HFFc6 (cell line): ENCODE measurements at places on chromosomes 4 and X.

DNA sequence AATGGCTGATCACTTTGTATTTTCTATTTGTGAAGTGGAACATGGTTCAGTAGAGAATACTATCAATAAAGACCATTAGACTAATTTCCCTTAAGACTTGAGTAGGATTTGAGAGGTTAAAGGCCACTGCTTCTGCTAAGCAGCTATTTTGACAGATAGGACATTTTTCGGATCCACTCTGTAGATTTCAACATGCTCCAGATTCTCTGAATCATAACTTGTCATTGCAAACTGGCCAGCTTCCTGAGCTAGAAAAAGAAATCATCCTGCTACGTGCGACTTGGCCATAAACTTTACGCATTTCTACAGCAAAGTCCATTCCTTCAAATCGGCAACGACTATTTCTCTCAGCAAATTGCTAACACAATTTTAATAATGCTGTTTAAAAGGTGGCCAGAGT lies 55.2 kb downstream of the MGST2 start:
- no peak for DNase-seq

- DNase-seq, result no peak
These were observed 383.5 kb downstream of the STPG2 start for GRCh38 chr4:97759785-97760184.

- peak; percentile 23 for DNase-seq
These were observed 309.4 kb downstream of the PPP3CA start for GRCh38 chr4:101037938-101038413.

GRCh38 chr4:41679991-41680390 lies 68.5 kb downstream of the PHOX2B start:
- no peak for DNase-seq

- no peak for DNase-seq
These were observed 333.7 kb downstream of the UNC5C start for GRCh38 chr4:95215043-95215442.

- DNase-seq, result no peak
These were observed 7.1 kb downstream of the GPRIN3 start for GRCh38 chr4:89300499-89300898.

DNA sequence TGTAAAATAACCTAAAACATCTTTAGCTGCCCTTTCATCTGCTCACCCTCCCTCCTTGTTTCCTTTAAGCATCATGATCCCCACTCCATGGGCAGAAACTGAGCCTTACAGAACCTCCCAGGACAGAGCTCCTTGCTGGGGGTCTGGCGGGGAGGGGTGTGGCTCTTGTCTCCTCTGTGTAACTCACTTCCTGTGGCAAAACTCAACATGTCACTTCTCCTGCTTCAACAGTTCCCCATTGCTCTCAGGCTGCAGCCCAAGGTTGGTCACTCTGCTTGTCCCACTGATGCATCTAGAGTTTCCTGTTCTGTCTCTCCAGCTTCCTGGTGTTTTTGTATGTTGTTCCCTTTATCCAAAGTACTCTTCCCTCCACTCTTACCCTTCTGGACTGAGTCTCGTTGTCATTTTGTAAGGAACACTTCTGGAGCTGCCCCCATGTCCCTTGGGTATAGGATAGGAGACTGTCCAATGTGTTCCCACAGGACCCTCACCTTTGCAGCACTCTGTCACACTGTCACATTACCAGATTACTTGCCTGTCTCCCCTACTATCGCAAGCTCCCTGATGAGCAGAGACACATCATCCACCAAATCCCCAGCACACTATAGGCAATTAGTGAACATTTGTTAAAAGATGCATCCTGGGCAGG lies 19.6 kb downstream of the TMEM31 start:
- DNase-seq, result no peak

DNA sequence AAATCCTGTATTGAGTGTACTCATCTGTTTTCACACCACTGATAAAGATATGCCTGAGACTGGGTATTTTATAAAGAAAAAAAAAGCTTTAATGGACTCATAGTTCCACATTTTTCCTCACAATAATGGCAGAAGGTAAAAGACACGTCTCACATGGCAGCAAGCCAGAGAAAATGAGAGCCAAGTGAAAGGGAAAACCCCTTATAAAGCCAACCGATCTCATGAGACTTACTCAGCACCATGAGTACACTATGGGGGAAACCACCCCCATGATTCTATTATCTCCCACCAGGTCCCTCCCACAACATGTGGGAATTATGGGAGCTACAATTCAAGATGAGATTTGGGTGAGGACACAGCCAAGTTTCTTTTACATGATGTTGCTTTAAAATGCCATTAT lies 171.9 kb downstream of the GALNTL6 start:
- no peak for DNase-seq

GRCh38 chr4:8052160-8052691 lies 106.4 kb downstream of the ABLIM2 start:
- DNase-seq, result no peak

- peak; percentile 63 for DNase-seq
These were observed 12.8 kb upstream of the CFAP299 start for GRCh38 chr4:80322716-80323115.

DNA sequence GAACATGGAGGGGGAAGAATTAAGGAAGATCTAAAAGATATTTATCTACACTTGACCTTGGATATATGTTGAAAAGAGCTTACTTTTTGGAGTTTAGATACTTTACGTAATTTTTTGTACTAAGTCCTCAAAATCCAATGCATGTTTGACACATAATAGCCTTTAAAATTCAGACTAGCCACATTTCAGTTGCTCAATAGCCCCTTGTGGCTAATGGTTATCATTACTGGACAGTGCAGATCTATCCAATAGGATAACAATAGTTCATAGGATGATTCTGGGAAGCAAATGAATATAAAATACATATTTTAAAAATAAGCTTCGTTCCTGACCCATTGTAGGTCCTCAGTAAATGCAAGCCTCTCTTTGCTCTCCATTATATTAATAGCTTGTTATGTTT lies 13.8 kb downstream of the AP1AR start:
- DNase-seq, result no peak

- DNase-seq, result no peak
These were observed 1.0 kb upstream of the RELL1 start for GRCh38 chr4:37687194-37687562.

- no peak for DNase-seq
These were observed 19.9 kb downstream of the FGFBP1 start for GRCh38 chr4:15918484-15919129.

DNA sequence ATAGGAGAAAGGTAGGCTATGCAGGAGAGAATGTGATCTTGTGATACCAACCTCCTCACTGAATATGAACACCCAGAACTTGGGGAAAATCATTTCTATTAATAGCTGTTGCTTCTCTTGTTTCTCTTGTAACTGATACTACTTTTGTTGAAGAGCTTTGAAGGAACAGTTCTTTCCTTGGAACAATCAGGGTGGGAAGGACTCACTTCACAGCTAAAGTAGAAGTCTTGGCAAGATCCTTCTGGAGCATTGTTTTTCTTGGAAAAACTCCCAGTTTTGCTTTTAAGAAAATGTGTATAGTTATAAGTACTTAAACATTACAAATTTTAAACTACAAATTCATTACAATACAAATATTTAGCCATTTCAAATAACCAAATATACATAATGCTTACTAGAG lies 19.1 kb upstream of the XK start:
- no peak for DNase-seq

GRCh38 chr4:147822128-147822527 lies 90.2 kb downstream of the ARHGAP10 start:
- DNase-seq, result no peak

GRCh38 chr4:65791111-65791811 lies 121.0 kb upstream of the EPHA5 start:
- no peak for DNase-seq

DNA sequence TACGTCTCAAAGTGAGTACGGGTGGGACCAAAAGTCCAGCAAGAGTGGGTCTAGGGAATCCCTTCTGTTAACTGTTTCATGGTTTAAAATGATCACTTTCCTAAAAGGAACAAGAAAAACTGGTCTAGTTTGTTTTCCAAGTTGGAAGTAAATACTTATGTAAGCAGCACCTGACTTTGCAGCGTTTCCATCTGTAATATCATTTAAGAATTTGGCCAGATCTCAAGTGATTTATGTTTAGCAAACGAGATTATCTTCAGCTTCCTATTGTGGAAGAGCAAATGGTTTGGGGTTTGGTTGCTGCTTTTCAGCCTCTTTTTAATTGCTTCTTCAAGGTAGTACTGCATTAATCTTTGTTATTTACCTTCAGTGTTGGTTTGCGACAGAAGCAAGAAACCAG lies 50.4 kb downstream of the FHIP1A start:
- DNase-seq, result no peak

- peak; percentile 90 for DNase-seq
These were observed 19.4 kb downstream of the SORBS2 start for GRCh38 chr4:185792384-185793115.

- DNase-seq, result no peak
These were observed 1.6 kb downstream of the BANK1 start for GRCh38 chr4:101792056-101792590.

- DNase-seq, result no peak
These were observed 307.7 kb upstream of the ARSJ start for GRCh38 chr4:114287079-114287696.

DNA sequence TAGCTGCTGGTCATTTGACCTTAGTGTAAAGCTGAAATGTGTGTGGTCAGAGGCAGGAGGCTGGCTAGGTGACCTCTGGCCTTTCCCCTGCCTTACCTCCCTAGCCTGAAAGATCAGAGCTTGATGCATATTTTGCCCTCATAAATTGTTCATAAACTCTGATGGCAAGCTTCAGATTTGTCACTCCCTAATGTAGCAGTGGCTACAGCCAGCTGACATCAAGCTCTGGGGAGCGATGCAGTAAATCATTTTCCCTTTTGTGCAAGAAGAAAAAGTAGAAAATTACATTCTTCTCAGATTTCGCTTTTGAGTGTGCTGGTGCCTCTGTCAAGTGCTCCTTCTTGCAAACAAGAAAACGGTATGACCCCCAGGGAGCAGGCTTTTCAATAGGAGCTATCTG lies 87.7 kb upstream of the MAGEA4 start:
- no peak for DNase-seq

DNA sequence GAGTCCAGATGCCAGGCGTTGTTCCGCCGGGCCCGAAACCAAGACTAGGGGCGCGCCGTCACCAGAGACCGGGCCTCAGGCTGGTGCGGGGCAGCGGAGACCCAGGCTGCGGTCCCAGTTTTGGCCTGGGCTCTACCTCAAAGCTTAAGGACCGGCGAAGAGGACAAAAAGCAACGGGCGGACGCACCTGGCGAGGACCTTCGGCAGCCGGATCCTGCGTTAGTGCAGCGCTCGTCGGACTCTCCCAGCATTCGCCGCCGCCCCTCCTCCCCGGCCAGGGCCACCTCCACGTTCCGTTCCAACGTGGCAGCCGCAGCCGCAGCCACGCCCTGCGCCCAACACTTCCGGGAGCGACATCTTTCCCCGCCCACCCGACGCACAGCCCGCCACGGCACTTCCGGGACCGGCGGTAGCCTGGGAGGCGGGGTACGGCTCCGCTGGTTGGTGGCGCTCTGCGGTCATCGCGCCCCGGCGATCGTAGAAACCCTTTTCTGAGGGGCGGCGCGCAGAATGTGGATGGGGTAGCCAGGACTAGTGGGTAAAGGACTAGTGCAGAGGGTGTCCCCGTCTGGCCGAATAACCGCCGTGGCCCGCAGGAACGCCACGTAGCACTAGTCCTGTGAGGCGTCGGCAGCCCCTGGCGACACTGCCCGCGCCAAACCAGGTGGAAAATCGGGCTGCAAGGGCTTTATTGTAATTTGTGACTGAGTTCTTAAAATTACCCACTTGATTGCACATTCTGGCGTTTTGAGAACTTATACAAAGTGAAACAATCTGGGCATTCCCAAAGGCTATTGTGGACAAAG lies at the start of gene SEC31A:
Gene SEC31A (minus strand): TSS at position 253 of the 806 bp plus-strand sequence. CDS start 9,217 bp downstream, outside the sequence.
- DNase-seq, result peak; percentile 95

DNA sequence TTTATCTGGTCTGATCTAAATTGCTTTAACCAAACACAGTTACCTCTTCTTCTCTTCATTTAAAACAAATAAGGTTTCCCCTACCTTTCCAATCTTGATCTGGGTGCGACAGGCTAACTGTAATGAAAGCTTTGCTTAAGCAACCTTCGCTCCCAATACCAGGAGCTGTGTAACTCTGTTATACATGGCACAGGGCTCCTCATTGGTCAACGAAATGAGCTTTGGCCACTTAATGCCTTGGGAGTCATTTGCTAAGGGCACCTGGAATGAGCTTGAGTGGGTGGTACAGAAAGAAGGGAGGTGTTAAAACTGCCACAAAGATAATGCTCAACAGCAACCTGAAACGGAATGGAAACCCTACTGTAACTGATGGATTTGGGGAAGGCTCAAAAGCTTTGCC lies 140.5 kb downstream of the CHRNA9 start:
- no peak for DNase-seq

DNA sequence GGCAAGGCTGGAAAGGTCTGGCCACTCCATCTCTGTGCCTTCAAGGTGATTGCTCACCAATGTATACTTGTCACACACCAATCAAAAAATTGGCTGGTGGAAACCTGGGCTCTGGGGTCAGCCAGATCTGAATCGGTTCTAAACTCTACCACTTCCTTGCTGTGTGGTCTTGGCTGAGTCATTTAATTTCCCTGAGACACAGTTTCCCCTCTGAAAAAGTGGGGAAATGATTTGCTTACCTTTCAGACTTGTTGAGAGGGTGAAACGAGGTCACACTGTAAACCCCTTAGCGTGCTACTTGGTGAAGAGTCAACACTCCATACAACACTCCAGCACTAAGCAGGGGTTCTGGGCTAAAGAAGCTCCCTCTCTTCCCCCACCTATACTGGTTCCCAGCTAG lies 252.3 kb upstream of the ZIC3 start:
- DNase-seq, result no peak

GRCh38 chrX:112147206-112147605 lies 64.6 kb upstream of the TRPC5 start:
- no peak for DNase-seq

- no peak for DNase-seq
These were observed 763.8 kb upstream of the AADAT start for GRCh38 chr4:170853422-170854021.

DNA sequence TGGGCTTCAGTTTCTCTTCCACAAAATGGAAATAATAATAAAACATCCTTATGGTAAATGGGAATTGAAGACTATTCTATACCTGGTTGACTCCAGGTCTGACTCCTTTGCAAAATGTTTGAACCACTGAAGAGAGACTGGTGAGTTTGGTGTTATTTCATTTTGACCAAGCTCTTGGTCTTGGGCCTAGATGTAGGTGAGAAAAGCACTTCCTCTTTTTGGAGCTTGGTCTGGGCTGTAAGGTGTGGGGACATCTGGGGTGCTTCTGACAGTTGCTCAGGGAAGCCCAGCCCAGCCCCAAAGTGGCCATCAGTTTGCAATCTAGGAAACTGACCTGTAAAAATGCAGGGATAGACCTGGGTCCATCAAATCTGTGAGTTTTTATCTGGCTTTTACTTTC lies 26.8 kb upstream of the SOD3 start:
- no peak for DNase-seq

GRCh38 chr4:94244087-94244828 lies 36.6 kb downstream of the SMARCAD1 start:
- DNase-seq, result no peak
